ENCODE measurements at places on chromosomes 3 and 15. TPM values are rescaled to one million over a fixed set of nuclear protein-coding genes. Genes with fewer than 3 reads are reported as not detected.

SNX4 gene
- total RNA-seq, result 39.2 TPM

DNA sequence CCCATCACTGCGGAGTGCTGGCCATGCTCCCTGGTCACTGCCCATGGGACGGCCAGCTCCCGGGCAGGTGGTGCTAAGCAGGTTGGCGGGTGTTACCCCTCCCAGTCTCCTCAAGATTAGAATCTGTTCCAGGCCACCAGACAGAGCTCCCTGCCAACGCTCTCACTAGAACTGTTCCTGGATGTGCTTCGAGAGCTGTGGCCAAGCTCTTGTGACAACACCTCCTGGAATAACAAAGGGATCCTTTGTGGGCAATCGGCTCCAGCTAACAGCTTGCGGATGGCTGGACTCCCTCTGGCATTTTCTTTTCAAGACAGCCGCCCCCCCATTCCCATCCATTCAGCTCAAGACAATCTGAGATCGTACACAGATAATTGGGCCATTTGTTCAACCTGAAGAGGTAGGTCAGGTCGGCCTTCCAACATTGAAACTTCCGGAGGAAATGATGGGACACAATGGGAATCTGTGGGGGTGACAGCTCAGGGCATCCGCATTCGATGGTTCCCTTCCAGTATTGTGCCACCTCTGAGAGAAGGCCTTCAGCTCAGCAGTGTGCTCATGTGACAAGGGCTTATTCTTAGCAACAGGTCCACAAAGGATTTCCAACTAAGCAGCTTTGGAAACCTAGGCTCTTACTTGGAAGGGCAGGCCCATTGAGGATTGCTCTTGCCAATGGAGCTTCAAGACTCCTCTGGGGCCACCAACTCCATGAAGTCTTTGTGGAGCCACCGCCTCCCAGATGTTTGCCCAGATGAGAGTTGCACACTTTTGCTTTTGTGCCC is 11.6 kb upstream of the EPHB3 start:
- no peak for DNase-seq

SLC9A9 gene
- 1.3 TPM for total RNA-seq

DNA sequence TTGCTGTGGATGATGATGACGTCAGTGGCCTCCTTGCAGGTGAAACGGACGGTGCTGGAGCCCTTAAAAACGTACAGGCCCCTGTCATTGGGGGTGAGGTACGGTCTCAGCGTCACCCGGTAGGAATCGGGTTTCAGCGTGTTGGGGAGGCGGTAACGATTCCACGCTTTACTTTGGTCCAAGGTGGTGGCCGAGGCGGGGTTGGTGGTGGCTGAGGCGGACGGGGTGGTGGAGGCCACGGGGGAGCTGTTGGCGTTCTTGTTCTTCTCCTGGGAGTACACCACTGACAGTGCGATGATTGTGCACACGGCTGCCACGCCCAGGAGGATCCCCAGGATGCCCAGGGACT is 8.5 kb downstream of the ANPEP start:
- no peak for DNase-seq

DNA sequence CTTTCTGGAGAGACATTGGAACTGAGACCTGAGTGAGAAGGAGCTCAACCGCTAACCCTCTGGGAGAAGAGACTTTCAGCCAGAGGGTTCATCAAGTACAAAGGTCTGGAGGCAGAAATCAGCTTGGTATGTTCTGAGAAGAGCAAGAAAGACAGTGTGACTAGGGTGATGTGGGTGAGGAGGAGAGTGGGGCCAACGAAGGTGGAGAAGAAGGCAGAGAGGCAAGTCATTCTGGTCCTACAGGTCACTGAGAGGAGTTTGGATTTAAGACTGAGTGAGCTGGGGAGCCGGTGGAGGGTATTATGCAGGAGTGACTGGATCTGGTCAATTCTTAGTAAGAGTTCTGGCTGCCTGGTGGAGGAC is 12.2 kb downstream of the XIRP1 start:
- no peak for DNase-seq
